HuH-7.5 (cell line): ENCODE measurements at places on chromosomes 1 and 21.

DNA sequence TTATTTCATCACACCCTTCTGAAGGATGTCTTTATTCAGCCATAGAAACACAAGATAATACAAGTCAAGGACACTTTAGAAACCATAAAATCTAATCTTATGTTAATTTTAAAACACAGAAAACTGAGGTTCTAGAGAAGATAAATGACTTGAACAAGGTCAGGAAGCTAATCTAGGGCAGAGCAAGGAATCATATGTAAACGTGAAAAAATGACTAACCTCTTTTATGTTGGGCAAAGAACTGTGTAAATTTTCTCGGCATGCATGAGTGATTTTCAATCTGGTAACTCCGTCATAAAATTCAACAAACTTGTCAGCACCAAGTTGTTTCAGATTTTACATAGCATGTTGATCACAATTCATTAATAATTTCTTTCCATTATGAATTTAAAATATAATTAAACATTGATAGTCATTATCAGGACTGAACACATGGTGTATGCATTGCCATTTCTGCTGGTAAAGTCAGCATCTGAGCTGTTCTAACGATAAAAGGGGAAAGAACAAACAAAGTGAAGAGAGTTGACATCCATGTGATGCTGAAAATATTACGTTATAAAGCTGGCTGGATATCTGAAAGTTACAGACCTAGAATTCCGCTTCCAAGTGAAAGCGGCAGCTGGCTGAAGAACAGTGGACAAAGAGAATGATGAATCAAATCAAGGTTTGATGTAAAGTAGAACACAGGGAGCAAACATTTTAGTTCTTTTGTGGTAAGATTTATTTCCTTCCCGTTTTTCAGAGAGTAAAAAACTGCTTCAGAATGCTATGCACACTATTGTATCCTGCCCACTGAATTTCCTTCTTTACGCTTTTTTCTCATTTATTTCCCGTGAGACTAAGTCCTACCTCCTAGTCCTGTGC lies 1037.4 kb upstream of the TMPRSS15 start:
- DNase-seq = no peak

GRCh38 chr1:24349891-24350290 lies 30.7 kb downstream of the GRHL3 start:
- no peak for DNase-seq

DNA sequence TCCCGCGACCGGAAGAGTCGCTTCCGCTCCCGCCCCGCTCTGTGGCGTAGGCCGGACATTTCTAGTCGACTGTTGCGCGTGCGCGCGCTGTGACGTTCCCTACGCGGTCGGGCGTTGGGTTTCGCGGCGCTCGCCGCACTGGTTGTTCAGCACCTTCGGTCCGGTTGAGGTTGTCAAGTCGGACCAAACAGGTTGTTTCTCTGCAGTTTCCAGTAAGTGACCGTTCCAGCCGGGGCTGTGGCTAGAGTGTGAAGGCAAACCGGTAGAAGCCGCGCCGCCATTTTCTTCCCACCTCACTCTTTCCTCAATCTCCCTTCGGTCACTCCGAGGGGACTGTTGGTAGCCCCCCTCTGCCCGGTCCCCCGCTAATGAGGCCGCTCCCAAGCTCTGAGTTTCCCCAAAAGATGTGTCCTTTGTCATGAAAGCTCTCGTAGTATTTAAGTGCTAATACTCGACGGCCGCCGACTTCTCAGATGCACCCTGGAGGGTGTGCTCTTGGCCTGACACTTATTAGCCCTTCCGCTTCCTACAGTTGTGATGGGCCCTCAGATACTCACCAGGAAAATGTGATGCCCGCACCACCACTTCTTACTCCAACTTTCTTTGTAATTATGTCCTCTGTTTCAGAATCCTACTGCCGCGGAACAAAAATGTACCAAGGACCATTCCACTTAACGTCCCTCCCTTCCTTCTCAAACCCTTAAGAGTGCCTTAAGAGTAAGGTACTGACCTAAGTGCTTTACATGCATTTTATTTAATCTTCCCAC lies 56.3 kb downstream of the TRAF5 start:
- DNase-seq = peak; percentile 61

DNA sequence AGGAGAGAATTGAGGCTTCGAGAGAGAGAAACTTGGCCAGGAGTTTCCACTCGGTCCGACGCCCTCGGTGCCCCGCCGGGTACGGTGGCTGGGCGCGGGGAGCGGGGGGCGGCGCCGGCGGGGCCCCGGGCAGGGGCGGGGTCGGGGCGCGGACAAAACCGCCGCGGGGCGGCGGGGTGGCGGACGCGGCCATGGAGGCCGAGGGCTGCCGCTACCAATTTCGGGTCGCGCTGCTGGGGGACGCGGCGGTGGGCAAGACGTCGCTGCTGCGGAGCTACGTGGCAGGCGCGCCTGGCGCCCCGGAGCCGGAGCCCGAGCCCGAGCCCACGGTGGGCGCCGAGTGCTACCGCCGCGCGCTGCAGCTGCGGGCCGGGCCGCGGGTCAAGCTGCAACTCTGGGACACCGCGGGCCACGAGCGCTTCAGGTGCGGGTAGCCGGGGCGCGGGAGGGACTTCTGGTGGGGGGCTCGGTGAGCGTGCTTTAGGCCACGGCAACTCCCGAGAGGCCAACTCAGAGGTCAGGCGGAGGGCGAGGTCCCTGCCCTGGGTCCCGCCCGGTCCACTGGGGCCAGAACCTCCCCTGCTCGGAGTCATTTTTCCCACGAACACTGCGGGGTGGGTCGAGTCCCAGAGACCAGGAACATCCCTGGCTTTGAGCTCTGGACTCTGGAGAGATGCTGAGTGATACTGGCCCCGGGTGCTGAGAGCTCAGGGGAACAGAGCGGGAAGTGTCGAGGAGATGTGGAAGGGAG lies 431 bp downstream of the RAB42 start:
- DNase-seq = peak; percentile 38

DNA sequence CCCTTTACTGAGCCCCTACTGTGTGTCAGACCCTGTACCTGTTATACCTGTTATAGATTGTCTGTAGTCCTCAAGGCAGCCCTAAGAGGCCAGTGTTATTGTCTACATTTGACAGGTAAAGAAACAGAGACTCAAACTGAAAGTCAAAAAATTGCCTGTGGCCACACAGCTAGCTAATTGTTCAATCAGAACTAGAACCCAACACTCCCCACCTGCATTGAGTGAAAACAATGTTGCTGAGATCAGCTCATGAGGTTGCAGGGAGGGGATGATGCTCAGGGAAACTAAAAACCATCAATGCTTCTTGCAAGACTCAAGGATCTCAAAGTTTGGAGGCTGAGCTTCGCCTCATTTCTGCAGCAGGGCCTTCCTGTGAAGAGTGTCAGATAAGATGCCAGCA lies 109.5 kb upstream of the LMO4 start:
- DNase-seq = no peak

DNA sequence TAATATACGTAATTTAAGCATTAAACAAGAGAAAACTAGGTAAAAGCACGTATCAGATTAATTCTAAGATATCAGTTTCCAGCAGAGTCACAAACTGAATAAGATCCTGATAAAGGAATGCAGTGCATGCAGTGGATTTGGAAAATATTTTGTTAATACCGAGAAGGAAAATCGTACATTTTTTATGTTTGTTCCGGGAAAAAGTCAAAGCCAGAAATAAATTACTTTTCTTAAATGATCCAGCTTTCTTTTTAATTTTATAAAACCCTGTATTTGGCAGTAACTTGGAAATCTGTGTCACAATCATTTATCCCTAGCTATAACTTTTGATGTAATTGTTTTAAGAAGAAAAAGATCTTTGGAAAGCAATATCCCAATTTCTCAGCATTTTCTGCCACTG lies 955 bp downstream of the PALMD start:
- no peak for DNase-seq

DNA sequence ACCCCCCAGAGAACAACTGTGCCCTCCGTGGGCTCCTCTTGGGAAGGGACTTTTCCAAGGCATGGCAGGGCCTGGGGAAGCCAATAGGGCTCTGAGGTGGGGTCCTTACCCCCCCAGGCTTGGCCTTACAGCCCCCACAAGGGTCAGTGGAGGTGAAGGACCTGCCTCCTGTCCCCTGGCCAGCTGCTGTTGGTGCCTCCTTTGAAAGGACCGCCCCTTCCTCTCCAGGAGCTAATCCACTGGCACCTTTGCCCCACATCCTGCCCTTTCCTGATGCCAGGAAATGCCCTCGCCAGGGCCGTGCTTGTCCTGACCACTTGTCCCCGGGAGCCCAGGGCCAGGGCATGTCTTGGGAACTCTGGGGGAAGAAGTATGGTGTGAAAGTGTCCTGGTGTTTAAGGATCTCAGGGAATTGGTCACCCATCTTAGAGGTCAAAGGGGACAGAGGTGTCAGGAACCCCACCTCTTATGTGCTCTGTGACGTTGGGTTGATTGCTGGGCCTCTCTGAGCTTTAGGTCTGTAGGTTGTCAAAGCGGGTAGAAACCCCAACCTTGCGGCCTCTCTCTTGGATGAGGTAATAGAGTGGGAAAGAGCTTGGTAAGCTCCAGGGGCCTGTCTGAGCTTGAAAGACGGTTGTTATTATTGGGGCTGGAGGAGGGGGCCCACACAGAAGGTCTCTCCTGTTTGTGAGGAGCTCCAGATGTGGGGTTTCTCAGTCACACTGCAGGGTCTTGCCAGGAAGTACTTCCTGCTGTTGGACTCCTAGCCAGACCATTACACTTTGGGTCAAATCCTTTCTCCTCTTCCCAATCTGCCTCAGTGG lies 2.8 kb downstream of the KCNQ4 start:
- no peak for DNase-seq

GRCh38 chr1:74468982-74469603 lies 43.3 kb downstream of the LRRC53 start:
- DNase-seq = peak; percentile 37

- no peak for DNase-seq
Measured at GRCh38 chr1:241603731-241604245, 36.4 kb downstream of the CHML start.

- DNase-seq = no peak
Measured at GRCh38 chr1:5480906-5481305, 511.3 kb downstream of the NPHP4 start.

DNA sequence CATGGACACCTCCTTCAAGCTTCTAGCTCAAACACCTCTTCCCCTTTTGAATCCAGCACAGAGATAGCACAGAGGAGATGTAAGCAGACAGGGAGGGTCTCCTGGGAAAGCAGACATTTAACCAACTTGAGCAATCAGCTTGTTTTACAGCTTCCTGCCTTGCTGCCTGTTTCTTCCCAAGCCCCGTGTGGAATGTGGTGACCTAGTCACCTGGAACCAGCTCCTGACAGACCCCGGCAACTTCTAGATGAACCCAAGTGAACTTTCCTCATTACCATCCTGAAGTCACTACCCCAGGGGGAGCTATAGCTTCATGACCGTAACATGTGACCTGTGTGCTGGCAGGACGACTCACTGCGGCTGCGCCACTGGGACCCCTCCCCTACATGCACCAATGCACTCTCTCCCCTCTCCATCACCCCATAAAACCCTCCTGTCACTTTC lies 24.1 kb upstream of the TTF2 start:
- no peak for DNase-seq

- no peak for DNase-seq
Measured at GRCh38 chr1:97640677-97641076, 280.2 kb downstream of the DPYD start.

GRCh38 chr1:116820369-116820768 lies 66.1 kb downstream of the CD2 start:
- DNase-seq = no peak

DNA sequence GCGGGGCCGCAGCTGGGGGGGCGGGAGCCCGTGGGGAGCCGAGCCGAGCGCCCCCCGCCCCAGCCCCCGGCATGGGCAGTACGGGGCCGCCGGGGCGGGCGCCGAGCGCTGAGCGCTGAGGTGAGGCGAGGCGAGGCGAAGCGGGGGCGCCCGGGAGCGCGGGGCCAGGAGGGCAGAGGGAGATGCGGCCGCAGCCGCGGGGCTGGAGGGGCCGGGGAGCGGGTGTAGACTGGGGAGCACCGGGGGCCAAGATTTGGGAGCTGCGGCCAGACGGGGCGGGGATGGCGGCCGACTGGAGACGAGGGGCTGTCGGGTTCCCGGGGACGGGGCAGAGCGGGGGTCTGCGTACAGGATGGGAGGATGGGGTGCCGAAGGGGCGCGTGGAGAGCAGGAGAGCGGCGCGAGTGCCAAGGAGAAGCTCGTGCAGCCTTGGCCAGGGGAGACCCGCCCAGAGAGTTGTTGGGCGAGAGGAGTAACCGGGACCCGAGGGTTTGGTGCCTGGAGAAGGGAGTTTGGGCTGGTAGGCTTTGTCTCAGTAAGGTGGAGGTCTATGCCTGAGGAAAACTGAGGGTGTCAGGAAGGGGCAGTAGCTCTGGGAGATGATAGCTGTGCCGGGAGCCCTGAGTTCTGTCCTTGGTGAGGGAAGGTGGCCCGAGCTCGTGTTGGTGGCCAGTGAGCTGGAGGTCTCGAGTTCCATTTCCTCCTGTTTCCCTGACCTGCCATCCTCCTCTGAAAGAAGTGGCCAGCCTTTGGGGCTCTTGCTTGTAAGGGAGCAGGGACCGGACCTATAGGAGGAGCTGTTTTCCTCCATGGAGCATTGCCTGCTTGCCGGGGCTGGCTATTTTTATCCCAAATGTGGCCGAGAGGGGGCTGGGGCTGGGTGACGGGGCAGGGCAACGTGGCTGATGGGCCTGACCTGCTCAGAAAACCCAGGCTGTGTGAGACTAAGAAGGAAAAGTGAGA lies 539 bp downstream of the ATP8B2 start:
- DNase-seq = peak; percentile 99

GRCh38 chr1:181406989-181407388 lies 76.3 kb upstream of the CACNA1E start:
- DNase-seq = no peak

- no peak for DNase-seq
Measured at GRCh38 chr1:172203135-172203823, 217.2 kb upstream of the C1orf105 start.

DNA sequence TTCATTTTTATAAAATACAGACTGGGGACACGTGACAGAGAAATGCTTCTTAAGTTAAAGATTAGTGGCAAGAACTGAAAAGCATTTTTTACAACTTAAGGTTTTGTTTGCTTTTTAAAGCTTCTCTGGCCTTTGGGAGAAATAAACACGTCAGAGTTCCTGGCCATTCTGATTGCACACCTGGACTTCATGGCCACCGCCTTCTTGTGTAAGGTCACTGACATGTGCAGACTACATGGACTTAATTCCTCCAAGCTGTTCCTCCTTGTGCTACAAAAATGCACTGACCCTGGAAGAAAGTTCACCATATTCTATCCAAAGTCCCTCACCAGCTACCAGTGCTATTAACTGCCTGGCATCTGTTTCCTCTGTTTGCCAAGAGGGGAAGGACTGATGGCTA lies 56.1 kb downstream of the GADD45A start:
- no peak for DNase-seq

- DNase-seq = no peak
Measured at GRCh38 chr1:48596046-48596445, 124.0 kb upstream of the SPATA6 start.

DNA sequence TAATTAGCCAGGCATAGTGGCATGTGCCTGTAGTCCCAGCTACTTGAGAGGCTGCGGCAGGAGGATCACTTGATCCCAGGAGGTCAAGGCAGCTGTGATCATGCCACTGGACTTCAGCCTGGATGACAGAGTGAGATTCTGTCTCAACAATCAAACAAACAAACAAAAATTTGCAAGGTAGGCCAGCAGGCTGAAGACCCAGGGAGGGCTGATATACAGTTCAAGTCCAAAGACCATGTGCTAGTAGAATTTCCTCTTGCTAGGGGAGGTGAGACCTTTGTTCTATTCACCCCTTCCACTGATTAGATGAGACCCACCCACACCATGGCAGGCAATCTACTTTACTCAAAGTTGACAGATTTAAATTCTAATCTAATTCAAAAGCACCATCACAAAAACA lies 31.2 kb upstream of the CNN3 start:
- no peak for DNase-seq
